ENCODE measurements at places on chromosomes 1 and 21.

GRCh38 chr1:184752656-184753055 lies 2.0 kb downstream of the EDEM3 start:
- DNase-seq = no peak

DNA sequence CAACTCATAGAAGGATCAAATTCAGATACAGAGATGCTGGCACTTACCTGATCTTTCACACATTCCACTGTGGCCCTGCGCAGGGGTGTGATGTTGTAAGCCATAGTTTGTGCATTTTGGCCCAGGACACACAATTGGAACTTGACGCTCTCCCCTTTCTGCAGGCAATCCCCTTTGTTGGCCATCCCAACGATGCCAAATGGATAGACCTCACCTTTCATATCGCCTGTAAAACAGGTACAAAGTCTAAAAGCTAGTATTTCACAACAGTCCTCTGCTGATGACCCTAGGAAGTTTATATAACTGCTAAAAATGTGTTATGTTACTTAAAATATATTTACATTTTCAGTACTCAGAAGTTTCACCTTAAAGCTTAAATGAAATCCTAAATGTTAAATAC lies 3.9 kb upstream of the NRAS start:
- no peak for DNase-seq

DNA sequence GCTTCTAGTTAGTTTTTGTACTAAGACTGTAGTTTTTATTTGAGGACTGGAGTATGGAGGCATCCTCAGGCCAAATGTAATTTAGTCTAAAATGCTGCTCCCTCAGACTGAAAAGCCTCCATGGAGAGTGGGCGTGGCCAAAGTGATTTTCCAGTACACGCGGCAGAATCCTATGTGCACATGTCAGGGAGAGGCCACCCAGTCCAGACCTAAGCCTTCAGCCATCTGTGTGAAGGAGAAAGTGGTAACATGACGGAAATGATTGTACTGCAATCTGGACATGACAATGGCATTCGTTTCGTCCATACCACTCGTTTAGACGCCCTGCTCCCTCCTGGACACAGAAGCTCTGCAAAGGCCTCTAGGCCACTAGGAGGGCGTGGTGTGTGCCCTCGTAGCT lies 56.2 kb downstream of the PCP4 start:
- DNase-seq = no peak

- no peak for DNase-seq
These were observed 22.3 kb upstream of the PLA2G4A start for GRCh38 chr1:186806477-186806876.

DNA sequence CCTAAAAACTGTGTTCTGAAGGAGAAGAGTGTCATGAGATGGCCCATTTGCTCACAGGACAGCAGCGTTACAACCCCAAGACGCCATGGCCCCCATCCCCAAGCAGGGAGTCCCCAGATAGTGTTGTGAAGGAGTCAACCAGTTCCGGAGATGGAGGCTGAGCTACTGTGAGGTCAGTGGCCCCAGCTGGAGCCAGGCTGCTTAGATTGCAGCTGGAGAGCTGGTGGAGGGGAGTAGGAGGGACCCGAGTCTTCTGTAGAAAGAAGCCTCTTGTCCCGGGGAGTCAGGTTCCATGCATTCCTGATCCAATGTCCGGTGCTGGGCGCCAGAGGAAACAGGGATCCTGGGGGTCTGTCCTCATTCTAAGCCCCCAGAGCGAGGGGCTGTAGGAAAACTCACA lies 93.5 kb upstream of the SIM2 start:
- DNase-seq = no peak

- DNase-seq = peak; percentile 87
These were observed at the start of gene UBE2G2 for GRCh38 chr21:44801468-44802395. UBE2G2 (minus strand) TSS chr21:44801820; CDS start chr21:44801748, 72 bp downstream.

- DNase-seq = peak; percentile 37
These were observed 251.6 kb downstream of the AKT3 start for GRCh38 chr1:243598433-243598832.

- DNase-seq = no peak
These were observed 363.4 kb downstream of the PDE4B start for GRCh38 chr1:66156144-66156543.

DNA sequence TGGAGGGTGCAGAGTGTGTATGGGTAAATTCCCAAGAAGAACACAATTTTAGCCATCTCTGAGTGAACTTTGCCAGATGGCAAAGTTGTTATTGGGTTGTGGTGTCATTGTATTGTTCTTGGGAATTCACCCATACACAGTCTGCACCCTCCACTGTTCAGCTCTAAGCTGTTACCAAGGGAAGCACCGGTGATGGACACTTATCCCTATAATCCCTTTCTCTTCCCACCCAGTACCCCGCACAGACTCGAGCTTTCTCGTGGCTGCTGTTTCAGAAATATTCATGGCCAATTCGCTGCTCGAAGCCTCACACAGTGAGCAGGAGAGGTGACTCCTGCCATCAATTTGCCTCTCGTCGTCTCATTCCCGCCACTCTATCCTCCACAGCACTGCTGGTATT lies 95.7 kb upstream of the PALMD start:
- no peak for DNase-seq

GRCh38 chr1:245762396-245762910 lies 607.7 kb downstream of the KIF26B start:
- DNase-seq = no peak

GRCh38 chr1:68495532-68495931 lies 1.4 kb downstream of the DEPDC1 start:
- no peak for DNase-seq

DNA sequence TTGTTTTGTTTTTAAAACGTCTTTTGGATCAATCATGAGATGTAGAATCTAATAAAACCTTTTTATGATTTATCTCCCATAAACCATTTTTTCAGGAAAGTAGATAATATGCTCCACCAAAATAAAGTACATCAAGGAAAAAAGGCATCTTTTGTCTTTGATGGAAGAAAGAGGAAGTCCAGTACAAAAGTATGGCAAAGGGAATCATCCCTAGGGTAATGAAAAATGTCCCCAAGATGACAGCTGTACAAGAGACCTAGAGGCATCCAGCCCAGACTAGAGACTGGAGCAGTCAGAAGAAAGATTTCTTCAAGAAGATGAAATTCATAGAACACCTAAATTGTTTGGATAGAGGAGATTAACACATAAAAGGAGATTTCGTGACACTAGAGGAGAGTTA lies 32.3 kb upstream of the GFI1 start:
- no peak for DNase-seq

DNA sequence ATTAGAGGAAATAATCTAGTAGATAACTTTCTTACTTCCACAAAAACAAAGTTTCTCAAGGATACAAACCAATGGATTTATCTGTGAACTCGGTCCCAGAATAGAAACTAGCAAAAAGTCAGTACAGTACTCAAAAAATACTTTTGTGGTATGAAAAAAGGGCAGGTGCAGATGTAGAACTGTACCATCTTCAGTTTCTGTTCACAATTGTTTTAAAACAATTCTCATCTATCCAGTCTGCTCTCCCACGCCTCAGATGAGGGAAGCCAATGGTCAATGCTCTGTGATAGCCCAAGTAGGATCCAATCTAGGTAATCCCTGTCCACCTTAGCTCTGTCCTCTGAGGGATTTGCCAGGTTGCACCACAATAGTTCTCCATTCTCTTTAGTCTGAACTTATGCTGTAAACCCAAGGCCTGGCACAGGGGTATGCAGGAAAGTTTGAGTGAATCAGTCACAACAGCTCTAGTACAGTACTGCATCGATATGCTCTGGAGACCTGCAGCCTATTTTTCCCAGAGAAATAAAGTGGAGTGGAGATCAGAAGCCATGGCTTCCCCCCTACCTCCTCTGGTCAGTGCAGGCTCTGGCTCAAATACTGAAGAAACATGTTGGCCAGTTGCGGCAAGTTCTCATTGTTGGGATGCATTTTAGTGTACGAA lies 1.4 kb downstream of the KTI12 start:
- no peak for DNase-seq

- DNase-seq = no peak
These were observed 12.7 kb upstream of the C1orf159 start for GRCh38 chr1:1128454-1129139.

DNA sequence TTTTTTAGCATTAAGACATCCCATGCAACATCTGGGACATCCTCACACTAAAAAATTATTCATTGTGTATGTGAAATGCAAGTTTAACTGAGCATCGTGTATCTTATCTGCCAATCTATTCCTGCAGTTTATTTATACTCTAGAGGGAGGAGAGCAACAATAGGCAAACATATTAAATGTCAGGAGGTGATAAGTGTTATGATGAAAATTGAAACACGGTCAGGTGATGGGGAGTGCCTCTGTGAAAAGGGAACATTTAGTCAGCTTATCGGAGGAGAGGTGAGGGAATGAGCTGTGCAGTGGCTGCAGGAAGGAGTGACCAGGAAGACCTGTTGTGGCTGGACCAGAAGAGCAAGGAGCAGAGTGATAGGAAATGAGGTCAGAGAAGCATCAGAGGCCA lies 775 bp upstream of the EFCAB14 start:
- no peak for DNase-seq

GRCh38 chr1:2627746-2628145 lies 5.1 kb downstream of the MMEL1 start:
- DNase-seq = no peak

DNA sequence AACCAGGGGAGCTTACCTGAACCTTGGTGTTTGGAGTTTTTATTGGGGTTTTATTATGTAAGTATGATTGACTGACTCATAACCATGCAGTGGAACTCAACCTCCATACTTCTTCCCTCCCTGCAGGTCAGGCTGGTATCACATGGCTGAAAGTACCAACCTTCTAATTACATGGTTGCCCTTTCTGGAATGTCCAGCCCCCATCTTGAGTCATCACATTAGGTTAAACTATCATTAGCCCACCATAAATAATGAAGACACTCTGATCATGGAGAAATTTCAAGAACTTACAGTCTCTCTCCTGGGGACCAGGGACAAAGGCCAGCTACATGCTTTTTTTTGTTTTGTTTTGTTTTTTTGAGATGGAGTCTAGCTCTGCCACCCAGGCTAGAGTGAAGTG lies 19.2 kb upstream of the DPH5 start:
- no peak for DNase-seq

DNA sequence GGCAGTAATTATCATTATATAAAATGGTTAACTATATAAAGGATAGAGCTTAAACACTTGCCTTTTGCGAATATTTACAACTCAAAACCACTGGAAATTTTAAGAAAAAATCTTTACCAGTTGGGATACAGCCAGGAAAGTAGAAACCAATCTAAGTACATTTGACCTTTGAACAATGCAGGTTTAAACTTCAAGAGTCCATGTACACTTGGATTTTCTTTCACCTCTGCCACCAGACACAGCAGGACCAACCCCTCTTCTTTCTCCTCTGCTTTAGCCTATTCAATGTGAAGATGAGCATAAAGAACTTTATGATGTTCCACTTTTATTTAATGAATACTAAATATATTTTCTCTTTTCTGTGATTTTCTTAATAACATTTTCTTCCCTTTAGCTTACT lies 361.1 kb downstream of the NEGR1 start:
- no peak for DNase-seq

DNA sequence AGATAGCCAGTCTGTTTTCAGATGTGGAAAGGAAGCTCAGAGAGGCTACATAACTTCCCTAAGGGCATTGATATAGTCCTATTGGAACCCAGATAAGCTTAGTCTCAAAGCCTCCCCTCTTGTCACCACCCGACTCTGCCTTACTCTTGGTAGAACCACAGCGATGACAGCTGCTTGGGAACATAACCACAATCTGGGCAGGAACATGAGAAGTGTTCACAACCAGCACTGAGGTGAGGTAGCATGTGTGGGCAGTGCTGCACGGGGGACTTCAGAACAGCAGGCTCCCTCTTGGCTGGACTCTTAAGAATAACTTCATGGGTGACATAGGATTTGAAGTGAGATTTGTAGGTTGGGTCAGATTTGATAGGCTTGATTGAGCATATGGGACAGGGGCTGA lies 9.3 kb upstream of the S100A10 start:
- no peak for DNase-seq

- DNase-seq = no peak
These were observed 643 bp downstream of the FNDC5 start for GRCh38 chr1:32869923-32870614.

DNA sequence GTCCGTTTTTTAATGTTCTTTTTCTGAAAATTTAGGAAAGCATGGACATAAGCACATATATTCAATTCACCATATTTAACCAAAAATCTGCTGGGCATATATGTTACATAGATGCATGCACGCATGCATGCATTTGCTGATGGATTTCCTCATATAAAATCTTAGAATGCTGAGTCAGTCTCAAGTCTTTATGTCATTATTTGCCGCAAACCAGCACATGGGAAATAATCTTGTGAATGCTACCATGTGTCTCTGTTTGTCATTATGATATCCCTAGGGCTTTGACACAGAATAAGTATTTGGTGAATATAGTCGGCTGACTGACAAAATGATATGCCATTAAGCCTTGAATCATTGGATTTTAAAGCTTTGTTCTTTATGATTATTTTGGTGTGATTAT lies 776.5 kb downstream of the KCNT2 start:
- DNase-seq = no peak

DNA sequence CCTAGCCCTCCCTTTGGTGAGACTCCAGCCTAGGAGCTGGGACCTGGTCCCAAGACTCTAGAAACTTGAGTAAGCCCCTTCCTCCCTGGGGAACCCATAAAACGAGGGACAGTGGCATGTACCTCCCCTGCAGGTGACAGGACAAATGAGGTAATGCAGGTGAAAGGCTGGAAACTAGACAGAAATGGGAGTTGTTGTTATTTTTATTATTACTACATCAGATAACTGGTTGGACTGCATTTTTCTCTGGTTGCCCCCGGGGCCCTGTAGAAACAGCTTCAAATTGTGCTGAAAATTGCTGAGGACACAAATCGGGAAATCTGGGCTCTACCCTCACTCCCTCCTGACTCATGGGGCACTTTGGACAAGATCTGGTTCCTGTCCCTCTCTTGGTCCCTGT lies 132.3 kb upstream of the WNT4 start:
- DNase-seq = no peak

- DNase-seq = no peak
These were observed 12.3 kb upstream of the SEMA4A start for GRCh38 chr1:156140879-156141707.

GRCh38 chr21:40792691-40793456 lies 54.1 kb downstream of the DSCAM start:
- DNase-seq = no peak

DNA sequence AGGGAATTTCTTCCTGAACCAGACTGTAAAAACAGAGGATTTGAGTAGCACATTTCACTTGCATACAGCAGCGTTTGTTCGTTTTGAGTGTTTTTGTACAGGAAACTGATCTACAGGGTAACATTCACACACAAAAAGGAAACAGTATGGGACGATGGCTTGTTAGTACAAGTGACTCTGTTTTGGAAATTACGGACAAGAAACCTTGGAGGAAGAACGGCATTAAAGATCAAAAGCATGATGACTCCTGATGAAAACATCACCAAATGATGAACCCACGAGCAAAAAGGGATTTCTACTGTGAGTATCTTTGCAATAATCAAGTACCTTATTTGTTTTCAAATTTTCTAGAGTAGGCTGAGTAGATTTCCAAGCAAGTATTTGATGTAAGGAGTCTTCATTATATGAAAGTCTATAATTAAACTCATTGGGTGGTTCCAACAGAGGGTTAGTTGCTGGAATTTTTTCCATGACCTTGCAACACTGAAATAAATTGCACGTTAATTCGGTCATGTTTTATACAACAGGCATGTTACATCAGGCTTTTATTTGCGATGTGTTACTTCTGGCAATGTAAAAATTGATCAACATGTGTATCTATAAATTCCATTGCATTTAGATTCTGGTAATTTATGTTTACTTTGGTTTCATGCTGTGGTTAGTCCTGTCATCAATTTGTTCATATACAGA lies 76.7 kb upstream of the KCNK2 start:
- no peak for DNase-seq

GRCh38 chr1:218408942-218409341 lies 63.8 kb downstream of the TGFB2 start:
- DNase-seq = no peak
